ENCODE measurements at places on chromosomes 3 and 15.

DNA sequence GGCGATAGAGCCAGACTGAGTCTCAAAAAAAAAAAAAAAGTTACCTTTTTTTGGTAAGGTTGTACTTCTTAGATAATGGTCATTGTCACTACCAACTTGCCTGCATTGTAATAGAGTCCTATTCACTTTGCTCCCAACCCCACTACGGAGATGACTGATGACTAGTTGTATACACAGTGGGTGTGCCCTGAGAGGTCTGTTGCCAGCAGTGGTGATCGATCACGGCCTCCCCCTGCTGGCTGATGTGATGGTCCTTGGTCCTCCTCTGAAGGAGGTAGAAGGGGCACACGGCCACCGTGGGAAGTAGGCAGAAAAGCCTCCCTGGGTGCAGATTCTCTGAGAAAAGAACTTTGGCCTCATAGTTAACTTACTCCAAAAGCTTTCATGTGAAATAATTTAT lies 10.7 kb downstream of the GCNT3 start:
- peak; percentile 92 for DNase-seq

GRCh38 chr3:117545484-117545883 lies 835.9 kb downstream of the TUSC7 start:
- DNase-seq: no peak

DNA sequence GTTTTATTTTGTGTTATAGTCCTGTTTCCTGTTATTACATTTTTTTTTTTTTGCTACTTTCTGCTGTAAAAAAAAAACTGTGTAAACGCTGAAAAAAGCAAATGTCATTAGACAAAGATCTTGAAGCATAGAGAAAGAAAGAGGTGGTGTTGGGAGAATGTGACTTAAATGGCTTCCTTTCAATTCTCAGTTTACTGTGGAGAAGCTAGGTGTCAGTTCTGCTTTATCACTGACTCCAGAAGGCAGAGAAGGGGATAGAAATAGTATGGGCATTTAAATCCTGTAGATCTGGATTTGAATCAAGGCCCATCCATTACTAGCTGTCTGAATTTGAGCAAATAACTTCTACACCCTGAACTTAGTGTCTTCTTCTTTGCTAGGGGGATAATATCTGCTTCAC lies 23.0 kb downstream of the PPM1L start:
- no peak for DNase-seq

- DNase-seq: peak; percentile 72
Observed at GRCh38 chr3:127457094-127457475, 133.4 kb downstream of the TPRA1 start.

DNA sequence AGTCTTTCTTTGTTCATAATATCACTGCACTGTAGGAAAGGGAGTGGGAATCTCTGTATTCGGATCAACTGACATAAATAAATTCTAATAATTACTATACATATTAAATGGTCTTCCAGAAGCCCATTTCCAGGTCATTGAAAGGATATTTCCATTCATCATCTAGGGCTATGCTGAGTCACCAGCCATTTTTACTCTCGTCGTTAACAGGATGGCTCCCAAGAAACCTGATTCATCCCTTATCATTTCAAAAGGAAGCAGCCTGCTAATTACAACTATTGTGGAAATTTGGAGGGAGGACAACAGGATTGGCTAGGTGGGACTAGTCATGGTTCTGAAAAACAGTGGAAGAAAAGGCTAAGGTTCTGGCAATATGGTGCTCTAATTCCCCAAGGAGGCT lies 13.6 kb downstream of the GMNC start:
- DNase-seq: no peak

DNA sequence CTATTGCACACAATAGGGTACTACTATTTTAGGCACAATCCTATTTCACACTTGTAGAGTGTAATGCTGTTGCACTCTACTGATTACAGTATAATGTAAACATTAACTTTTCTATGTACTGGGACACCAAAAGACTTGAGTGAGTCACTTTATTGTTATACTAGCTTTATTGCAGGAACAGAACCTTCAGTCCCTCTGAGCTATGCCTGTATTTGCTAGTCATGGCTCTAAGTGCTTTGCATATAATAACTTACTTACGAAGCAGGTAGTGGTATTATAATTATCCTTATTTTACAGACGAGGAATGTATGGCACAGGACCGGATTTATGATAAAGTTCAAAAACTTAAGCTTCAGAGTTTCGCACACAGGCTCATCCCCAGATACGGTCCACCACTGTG lies 106.6 kb upstream of the SLC6A6 start:
- DNase-seq: no peak

- no peak for DNase-seq
Observed at GRCh38 chr15:98604983-98605382, 43.4 kb upstream of the IGF1R start.

DNA sequence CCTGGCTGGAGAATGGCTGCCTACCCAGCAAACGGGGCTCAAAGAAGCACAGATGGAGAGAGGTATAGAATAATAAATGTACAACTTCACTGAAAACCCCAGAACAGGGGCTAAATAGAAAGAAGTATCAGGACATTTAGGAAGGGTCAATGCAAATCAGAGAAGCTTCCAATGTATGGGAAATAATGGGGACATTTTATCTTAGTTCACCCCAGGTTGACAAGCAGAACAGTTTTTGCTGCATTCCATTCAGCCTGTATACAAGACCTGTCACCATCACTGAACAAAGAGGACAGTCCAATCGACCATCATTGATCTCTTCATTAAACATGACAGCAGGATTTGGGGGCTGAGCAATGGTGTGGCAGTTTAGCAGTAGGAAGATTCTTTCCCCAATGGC lies 68.1 kb downstream of the MYH15 start:
- no peak for DNase-seq

- no peak for DNase-seq
Observed at GRCh38 chr3:125591116-125591760, 4.1 kb downstream of the OSBPL11 start.

- DNase-seq: no peak
Observed at GRCh38 chr3:9767418-9767817, 2.3 kb downstream of the CAMK1 start.

GRCh38 chr3:134535186-134535970 lies 49.5 kb downstream of the CEP63 start:
- DNase-seq: no peak

DNA sequence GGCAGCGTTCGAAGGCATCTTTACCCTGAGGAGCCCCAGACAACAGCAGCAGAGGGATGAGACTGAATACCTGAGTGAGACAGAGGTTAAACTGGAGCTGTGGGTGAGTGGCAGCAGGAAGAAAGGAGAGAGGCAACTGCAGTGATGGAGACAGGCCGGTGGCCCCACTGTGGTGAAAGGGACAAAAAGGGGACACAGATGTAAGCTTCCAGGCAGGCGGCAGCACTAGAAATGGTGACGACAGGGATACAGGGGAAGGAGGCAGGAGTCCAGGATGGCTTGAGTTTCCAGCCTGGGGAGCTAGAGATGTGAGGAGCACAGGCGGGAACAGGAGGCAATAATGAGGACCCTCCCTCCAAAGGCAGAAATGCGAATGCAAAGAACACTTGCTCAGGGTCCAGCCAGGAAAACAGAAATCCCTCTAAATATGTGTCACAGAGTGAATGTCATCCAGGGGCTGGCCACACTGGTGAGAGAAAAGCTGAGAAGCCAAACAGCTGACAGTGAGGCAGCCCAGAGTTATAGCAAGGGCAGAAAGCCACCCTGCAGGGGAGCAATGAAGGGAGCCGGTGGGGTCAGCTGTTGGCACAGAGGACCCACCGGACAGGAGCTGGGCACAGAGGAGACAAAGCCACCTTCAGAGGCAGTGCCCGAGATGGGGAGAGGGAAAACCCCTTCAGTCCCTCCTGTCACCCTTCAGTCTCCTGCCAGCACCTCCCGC lies 70.1 kb downstream of the TBC1D2B start:
- no peak for DNase-seq

DNA sequence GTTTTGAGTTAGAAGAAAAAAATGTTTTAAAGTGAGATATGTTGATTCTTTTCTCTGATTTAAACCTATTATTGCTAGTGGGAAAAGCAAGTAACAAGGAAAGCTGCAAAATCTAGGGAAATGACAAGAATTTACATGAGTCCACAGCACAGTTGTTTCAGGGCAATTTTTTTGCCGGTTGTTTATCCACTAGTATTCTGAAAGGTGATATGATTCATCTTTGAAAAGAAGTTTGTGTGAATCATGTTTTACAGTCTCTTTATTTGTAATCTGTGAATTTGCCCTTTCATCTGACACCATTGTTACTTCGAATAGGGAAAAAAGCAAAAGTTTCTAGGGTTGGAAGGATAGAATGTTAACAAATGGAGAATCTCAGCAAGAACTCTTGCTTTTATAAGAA lies 894.7 kb downstream of the OTOL1 start:
- DNase-seq: no peak

GRCh38 chr3:42653560-42654330 lies at the start of gene ZBTB47:
TSS of gene ZBTB47 (plus strand) at chr3:42653697. CDS start at chr3:42658356, 4,659 bp downstream.
- DNase-seq: no peak

DNA sequence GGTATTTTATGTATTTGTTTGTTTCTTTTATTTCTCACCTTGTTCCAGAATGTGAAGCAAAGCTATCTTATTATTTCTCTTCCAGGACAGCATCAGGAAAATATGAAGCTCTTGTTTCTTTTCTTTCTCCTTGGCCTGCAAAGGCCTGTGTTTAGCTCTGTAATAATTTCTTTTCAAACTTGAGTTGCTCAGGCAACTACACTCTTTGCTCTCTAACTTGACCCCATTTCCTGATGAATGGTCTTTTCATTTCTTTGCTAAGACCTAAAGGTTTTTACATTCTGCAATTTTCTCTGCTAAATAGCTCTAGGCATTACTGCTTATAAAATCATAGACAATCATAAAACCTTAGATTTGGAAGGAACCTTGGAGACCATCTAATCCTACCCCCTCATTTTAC lies 26.2 kb upstream of the ZNF770 start:
- no peak for DNase-seq

GRCh38 chr3:67329358-67329757 lies 325.1 kb downstream of the SUCLG2 start:
- no peak for DNase-seq

DNA sequence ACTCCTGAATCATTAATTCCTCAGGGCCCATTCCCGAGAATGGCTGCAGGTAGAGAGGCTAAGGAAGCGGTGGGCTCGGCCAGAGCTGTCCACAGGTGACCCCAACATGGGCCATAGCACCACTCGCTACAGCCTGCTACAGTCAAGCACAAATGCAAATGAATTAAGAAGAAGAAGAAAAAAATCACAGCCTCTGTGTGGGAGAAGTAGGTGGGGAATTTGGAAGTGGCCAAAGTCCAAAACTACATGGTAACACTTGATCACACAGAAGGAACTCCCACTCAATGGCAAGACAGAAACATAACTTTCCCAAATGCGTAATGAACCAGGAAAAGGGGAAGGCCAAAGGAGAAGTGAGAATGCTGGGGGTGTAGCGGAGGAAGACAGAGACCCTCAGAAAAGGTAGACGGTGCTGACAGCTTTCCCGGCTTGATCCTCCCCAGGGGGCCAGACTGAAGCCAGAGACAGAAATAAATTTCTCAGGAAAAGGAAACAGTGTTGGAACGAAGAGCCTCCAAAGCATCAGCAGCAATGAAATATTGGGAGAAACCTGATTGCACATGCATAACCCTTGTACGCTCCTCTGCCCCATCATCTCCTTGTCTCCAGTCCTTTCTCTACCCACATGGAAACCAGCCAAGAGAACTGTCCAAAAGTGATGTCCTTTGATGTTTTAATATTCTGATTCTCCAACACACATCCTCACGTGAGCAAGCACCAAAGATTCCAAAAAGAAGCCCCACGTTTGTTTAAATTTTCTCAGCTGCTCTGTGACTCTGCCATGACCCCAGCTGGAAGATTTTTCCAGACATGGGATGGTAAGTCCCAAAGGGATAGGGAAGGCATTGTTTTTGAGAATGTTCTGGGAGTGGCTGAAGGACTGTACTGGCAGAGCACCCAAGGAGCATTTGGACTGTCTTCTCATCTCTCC lies 107.6 kb downstream of the OXNAD1 start:
- DNase-seq: no peak

- DNase-seq: no peak
Observed at GRCh38 chr15:69843900-69844304, 253.8 kb downstream of the TLE3 start.

- DNase-seq: no peak
Observed at GRCh38 chr3:115409596-115409995, 213.7 kb upstream of the GAP43 start.

- no peak for DNase-seq
Observed at GRCh38 chr15:29688506-29689286, 133.6 kb downstream of the TJP1 start.

- no peak for DNase-seq
Observed at GRCh38 chr3:148034353-148034752, 625.2 kb downstream of the ZIC1 start.

GRCh38 chr15:44319385-44319784 lies 30.9 kb downstream of the GOLM2 start:
- DNase-seq: no peak

DNA sequence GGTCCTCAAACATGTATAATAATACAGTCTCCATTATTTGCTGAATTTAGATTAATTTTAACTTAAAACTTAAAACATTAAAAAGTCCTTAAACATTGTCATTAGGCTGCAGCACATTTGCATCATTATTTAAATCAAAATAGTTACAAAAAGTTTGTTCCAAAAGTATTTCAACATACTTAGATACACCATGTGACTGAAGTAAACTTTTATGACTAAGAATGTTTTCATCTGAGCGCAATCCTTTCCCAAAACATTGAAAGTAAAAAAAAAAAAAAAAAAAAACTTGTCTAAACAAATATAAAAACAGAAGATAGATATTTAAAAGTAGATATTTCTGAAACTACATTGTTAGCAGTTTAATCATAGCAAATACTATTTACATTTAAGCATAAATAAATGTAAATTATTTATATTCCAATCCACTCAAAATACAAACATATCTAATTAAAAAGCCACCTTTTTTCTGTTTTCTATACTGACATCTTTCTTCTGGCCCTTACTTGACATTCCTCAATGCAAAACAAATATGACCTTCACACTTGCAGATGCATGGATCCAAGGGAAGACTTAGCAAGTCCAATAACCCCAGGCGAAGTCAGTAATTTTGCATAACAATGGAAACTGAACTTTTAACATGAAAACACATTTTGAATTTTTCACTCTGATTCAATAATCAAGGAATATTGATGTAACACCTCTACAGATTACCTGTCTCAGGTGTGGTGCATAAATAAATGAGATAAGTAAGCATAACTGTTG lies 10.3 kb downstream of the FAM227B start:
- no peak for DNase-seq

GRCh38 chr3:73952781-73953180 lies 328.0 kb upstream of the PDZRN3 start:
- no peak for DNase-seq

DNA sequence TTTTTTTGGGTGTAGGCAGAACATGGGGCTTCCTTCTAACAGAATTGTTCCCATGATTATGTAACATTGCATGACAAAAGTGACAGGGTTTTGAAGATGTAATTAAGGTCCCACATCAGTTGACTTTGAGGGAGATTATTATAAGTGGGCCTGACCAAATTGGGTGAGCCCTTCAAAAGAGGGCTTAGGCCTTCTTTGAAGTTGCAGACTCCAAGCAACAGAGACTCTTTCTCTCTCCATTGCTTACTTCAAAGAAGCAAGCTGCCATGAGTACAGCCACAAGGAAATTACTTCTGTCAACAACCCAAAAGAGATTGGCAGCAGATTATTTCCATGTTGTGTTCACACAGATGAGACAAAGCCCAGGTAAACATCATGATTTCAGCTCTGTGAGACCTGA lies 348.2 kb downstream of the PDCD6IP start:
- no peak for DNase-seq

GRCh38 chr15:27459836-27460235 lies 488.9 kb downstream of the GABRG3 start:
- DNase-seq: no peak

GRCh38 chr3:165883863-165884478 lies 46.7 kb upstream of the BCHE start:
- no peak for DNase-seq

GRCh38 chr3:186983659-186984058 lies 53.3 kb downstream of the ST6GAL1 start:
- no peak for DNase-seq
